ENCODE measurements at places on chromosomes 7 and 10. TPM values are rescaled to one million over a fixed set of nuclear protein-coding genes. Genes with fewer than 3 reads are reported as not detected.

The TEX47 gene
- total RNA-seq: not detected

- no peak for DNase-seq
Measured at GRCh38 chr7:2970861-2971260, 72.8 kb downstream of the CARD11 start.

DNA sequence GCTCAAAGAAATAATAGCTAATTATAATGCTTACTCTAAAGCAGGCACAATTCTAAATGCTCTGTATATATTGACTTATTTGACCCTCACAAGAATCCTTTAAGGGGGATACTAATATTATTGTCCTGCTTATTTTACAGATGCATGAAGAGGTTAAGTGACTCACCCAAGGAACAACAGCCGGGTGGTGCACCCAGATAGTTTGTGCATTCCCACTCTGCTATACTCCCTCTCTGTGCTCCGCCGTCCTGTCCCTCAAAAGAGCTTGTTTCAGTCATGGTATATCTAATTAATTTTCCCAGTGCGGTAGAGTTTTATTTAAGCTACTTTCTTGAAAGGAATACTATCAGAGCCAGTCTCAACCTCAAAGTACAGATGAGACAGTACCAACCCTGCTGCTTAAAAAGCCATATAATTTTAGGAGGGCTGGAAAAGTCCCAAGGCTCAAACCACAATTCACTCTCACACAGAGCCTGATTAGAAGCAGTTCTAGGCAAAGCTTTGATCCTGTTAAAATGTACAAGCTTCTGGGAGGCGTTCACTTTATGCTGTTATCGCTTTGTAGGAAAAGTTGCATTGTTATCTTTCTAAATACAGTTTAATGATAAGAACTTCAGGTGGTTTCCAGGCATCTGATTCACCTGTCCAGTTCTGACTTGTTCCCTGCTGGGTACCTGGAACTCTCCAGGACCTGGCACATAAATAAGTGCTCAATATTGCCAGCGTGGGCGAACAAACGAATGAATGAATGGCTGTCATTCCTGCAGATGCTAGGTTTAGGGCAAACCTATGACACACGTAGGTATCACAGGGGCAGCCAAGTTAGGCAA is 261.5 kb upstream of the KLF14 start:
- no peak for DNase-seq

DNA sequence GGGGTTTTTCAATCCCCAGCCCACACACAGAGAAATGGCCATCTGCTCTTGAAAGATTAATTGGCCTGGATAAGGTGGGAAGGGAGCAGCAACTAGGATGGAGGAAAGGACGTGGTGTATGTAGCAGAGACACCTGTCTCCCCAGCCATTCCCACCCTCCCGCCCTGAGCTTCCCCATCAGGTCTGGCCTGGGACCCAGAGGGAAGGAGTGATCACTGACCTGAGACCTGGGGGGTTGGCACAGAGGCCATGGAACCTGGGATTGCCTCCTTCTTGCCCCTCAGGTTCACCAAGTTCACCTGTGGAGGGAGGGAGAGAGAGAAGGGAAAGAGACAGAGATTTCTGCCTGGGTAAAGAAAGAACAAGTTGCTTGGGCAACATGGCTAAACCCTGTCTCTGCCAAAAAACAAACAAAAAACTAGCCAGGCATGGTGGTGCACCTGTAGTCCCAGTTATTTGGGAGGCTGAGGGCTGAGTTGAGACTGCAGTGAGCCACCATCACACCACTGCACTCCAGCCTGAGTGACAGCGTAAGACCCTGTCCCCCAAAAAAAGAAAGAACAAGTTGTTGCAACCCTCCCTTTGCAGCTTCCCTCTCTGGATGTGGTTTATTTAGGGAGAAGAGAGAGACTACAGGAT is 11.3 kb upstream of the TRPV6 start:
- DNase-seq: no peak

DNA sequence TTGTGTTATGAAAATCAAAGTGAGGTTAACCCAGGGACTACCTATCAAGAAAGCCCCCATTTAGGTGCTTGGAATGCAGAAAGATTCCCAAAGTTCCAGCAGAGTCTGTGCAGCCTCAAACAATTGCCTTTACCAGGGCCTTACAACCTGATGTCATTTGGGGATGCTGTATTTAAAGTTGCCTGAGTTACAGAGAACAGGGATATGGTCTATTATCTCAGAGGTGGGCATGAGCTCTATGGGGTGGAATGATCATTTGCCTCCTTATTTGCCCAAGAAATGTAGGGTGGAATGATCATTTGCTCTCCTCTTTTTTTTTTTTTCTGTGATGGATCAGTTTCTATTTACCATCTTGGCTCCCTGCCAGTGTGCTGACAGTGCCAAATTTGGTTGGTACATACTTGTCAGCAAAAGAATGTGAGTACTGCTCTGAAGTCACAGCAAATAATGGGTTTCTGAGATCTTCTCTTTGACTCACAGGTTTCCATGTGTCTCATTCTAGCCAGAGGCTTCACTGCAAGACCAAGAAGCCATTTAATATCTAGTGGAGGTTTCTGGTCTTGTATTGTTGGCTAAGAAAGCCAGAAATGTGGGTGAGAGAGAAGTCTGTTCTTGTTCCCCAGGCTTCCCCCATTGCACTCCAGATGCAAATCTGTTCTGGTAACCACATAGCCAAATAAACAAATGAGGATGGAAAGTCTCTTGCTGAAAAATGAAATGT is 45.5 kb upstream of the ZNRF2 start:
- no peak for DNase-seq

The NODAL gene
- not detected for total RNA-seq

DNA sequence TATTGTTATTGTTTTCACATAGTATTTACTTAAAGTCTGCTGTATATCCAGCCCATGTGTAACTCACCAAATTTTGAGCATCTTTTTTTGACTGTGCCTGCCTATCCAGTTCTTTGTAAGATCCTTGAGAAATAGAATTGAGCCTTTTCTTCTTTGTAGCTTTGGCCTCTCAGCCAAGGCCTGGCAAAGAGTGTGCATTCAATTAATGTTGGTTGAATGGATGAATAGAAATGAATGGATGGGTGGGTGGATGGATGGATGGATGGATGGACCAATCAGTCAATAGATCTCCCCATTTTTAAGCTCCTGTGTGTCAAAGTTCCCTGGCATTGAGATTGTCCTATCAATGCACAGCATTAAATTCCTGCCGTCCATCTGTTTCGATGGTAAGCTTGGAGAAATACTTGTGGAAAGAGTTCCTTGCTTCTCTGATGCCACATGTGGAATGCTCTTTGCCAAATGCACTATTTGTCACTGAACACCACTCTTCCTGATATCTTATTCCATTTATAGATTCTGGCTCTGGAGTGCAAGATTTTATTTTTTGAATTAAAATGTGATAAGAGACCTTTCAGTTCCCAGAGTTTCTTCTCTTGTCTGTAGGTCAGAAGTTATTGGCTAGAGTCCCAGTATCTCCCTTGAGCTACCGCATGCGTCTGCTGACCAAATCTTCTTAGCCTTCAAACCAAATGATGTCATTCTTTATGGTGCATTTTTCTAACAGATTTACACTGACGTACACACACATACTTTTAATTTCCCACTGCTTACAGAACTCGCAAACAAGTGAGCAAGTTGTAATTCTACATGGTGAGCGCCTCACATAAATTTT is 20.7 kb upstream of the ADRB1 start:
- no peak for DNase-seq
